ENCODE measurements at places on chromosomes 6 and 20.

GRCh38 chr6:79742030-79742429 is 110.9 kb downstream of the SH3BGRL2 start:
- no peak for ATAC-seq

GRCh38 chr6:69816026-69816425 is 19.2 kb upstream of the LMBRD1 start:
- no peak for ATAC-seq

GRCh38 chr6:49744259-49744658 is at the start of gene CRISP3:
CRISP3 (minus strand) TSS chr6:49744388; CDS start chr6:49744367, 21 bp downstream.
- ATAC-seq, result no peak

GRCh38 chr20:4667371-4667773 is 54.3 kb upstream of the PRND start:
- no peak for ATAC-seq

DNA sequence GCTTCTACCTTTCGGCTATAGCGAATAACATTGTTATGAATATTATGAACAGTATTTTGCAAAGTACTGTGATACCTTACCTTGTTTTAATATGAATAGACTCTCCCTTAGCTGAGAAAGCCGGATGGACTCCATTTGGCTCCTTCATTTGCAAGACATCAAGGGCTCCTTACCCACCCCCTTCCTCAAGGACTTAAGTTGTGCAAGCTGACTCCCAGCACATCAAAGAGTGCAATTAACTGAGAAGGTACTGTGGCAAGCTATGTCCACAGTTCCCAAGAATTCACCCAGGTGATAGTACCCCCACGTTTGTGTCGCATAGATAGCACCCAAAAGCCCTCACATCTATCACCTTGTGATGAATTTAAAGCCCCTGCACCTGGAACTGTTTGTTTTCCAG is 11.2 kb downstream of the CST5 start:
- ATAC-seq, result no peak

GRCh38 chr6:106927531-106928398 is 46.8 kb downstream of the CD24 start:
- no peak for ATAC-seq

GRCh38 chr6:159169557-159170332 is 545 bp downstream of the FNDC1 start:
- peak; percentile 35 for ATAC-seq

DNA sequence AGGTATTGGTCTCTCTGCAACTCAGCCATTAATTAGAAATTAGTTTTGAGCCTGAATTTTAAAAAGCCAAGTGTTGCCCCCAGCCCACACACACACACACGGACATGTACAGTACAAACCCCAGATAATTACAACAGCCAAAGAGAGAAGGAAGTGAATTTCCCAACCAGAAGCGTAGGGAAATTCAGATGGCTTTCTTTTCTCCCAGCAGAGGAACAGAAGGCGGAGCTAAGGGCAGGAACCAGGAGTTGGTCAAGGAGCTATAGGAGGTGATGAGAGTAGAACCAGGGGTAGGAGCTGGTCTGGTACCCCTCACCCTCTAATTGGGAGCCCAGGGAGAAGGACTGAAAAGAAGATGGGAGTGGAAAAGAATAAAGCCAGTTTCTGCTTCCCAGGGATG is 3.9 kb upstream of the ZBTB9 start:
- no peak for ATAC-seq

DNA sequence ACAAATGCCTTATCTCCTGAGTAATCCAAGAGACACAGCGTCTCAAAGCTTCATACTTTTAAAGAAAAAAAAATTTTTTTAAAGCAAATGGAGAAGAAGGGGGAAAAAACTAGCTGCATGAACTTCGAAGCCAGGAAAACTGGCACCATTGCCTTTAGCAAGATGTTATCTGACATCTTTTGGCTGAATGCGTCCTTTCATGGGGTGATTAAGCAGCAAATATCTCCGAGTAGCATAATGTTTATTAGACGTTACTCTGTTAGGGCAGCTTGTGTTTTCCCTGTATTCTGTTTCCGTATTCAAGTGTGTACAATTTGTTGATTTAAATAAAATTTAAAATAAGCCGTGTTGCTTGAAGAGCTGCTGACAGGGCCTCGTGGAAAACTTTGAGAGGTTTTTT is 76.5 kb upstream of the TSHZ2 start:
- ATAC-seq, result no peak

DNA sequence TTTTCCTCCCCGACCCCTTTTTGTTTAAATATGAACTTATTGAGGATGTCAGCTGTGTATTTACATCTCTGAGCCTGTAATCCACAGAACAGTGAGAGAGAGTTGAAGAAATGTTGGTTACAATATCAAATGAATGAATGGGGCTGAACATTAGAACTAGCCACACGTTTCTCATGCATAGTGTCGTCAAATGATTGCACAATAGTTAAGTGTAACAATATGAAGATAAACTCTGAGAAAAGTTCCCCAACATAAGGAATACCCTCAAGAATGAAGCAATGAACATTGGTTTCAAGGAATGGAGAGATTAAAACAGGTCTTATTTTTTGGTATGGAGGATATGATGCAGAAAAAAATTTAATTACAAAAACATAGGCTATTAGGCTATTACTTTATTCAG is 100.5 kb upstream of the DTNBP1 start:
- ATAC-seq, result no peak

- no peak for ATAC-seq
Measured at GRCh38 chr6:155530219-155530834, 74.7 kb upstream of the NOX3 start.

GRCh38 chr6:80382811-80383210 is 276.3 kb downstream of the BCKDHB start:
- ATAC-seq, result no peak

DNA sequence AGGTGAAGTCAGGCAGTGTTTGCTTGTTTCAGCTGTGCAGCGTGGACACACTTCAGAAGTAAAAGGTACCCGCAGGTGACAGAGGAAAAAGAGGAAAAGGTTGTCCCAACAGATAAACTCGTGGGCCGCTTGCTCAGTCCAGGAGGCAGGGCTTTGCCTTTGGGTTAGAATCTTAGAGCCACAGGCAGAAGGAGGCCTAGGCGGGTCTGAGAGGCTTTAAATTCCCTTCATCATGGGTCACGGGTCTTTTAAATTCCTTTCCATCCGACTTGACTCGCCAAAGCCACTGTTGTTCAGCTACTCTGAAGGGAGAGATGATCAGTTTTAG is 48.2 kb downstream of the AGPAT4 start:
- ATAC-seq, result no peak

GRCh38 chr20:8509809-8510208 is 377.7 kb downstream of the PLCB1 start:
- ATAC-seq, result no peak

GRCh38 chr6:134315189-134315588 is 2.7 kb downstream of the SGK1 start:
- ATAC-seq, result no peak

GRCh38 chr20:21609221-21609620 is 95.4 kb upstream of the NKX2-2 start:
- no peak for ATAC-seq

GRCh38 chr6:56688521-56688920 is 45.8 kb upstream of the DST start:
- no peak for ATAC-seq

DNA sequence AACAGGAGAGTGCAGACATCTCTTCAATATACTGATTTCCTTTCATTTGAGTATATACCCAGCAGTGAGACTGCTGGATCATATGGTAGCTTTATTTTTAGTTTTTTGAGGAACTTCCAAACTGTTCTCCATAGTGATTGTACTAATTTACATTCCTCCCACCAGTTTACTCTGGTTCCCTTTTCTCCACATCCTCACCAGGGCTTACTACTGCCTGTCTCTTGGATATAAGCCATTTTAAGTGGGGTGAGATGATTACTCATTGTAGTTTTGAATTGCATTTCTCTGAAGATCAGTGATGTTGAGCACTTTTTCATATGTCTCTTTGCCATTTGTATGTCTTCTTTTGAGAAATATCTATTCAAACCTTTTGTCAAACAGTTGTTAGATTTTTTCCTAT is 64.9 kb upstream of the HMGCLL1 start:
- no peak for ATAC-seq

GRCh38 chr6:30819297-30819917 is 64.9 kb upstream of the DDR1 start:
- no peak for ATAC-seq

DNA sequence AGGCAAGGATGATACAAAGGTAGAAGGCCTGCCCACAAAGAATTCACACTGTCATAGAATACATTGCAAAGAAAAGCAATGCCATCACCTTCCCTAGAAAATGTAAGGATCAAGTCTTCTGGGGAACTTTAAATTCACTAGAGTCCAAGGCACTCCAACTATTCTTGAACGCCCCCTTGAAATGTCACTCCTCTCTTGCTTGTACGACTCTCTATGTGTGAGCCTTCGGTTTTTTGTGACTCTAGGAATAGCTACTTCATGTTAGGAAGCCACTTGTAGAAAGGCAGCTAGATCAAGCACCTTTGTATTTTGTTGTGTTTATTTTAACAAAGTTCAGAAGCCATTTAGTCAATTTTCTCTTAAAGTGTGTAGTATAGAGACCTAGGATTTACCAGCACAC is 159.2 kb upstream of the ARID1B start:
- no peak for ATAC-seq

- ATAC-seq, result no peak
Measured at GRCh38 chr6:141265756-141266623, 866.7 kb upstream of the GJE1 start.

DNA sequence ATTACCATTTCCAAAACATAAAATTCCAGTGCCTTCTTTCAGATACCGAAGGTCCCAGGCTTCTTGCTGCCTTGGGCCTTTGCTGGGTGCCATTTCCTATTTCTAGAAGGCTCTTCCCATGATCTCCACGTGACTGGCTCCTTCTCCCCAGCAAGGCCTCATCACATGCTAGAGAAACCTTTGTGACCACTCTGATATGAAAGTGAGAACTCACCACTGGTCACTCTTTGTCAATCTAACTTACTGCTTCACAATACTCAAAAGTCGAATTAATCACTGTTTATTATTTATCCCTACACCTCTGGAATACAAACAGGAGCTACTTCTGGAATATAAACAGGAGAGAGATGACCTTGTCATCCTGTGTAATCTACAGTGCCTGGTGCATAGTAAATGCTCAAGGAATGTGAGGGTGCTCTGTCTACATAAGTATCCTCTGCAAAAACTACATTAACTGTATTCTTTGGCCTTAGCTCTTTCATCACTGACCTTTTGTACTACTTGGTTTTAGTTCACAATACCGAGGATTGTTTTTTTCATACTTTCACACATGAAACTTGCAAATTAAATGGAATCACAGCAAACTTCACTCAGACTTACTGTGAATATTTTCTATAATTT is 1.6 kb downstream of the STX7 start:
- ATAC-seq, result no peak

DNA sequence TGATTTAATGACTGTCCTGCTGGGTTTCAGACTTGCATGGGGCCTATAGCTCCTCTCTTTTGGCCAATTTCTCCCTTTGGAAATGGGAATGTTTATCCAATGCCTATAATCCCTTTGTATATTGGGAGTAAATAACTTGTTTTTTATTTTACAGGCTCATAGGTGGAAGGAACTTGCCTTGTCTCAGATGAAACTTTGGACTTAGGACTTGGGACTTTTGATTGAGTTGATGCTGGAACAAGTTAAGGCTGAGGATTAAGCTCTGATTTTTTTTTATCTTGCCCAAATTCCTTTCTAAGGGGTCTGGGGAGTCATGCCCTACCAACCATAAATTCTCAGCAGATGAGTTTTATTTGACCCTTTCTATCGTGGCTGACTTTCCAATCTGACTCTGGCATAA is 23.5 kb downstream of the WDR27 start:
- ATAC-seq, result no peak

GRCh38 chr6:110853754-110854477 is 20.7 kb upstream of the AMD1 start:
- no peak for ATAC-seq

- ATAC-seq, result no peak
Measured at GRCh38 chr6:150987855-150988464, 122.5 kb downstream of the MTHFD1L start.
